ENCODE measurements at places on chromosomes 5 and 9.

DNA sequence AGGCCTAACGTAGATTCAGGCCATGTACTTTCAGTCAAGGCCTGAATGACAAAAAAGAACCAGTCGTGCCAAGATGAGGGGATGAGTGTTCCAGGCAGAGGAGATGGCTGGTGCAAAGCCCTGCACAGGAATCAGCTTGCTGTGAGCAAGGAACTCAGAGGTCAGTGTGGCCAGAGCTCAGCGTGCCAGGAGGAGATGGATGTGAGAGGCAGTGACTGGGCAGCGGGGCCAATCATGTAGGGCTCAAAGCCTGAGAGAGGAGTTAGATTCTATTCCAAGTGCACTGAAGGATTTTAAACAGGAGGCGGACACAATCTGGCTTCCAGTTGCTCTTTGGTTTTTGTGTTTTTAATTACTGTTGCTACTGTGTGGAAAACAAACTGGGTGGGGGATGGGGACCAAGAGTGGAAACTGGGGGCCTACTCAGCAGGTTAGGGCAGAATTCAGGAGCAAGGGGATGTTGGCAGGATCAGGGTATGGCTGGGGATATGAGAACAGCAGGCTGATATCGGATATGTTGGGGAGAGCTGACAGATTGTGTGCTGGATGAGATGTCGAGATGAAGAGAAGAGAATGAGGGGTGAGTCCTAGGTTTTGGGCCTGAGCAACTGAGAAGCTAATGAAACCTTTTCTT lies 64.3 kb downstream of the ANGPTL2 start:
- DNase-seq, result no peak

DNA sequence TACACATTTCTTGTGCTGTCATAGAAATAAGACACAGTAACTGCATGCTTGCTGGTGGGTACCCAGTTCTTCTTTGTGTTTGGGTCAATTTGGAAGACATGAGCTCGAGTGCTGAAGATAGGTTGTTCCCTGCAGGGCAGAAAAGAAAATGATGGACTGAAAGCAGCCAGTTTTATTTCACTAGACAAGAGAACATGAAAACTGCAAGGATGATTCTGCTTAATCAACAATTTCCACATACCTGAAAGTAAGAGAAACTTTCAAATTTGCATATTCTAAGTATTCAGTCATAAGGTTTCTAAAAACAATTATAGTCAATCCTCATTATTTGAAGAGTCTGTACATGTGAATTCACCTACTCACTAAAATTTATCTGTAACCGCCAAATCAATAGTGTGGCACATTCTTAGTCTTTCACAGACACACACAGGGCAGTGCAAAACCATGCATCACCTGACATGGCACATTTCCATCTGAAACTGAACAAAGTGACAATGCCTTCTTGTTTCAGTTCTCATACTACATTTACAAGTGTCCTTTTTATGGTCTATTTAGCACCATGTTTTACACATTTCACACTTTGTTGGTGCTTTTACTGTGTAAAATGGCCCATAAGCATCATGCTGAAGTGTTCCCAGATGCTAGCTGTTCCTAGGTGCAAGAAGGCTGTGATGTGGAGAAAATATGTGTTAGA lies 56.9 kb downstream of the HOMER1 start:
- DNase-seq, result no peak

- no peak for DNase-seq
Observed at GRCh38 chr5:149517461-149518122, 33.6 kb downstream of the CSNK1A1 start.

DNA sequence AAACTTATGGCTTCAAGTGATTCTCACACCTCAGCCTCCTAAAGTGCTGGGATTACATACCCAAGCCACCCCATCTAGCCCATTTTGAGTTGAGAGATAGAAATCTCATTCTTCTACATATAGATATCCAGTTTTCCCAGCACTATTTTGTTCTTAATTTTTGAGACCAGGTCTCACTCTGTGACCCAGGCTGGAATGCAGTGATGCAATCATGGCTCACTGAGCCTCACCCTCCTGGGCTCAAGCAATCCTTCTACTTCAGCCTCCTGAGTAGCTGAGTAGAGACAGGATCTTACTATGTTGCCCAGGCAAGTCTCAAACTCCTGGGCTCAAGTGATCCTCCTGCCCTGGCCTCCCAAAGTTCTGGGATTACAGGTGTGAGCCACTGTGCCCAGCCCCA lies 60.9 kb upstream of the CTNNA1 start:
- no peak for DNase-seq

DNA sequence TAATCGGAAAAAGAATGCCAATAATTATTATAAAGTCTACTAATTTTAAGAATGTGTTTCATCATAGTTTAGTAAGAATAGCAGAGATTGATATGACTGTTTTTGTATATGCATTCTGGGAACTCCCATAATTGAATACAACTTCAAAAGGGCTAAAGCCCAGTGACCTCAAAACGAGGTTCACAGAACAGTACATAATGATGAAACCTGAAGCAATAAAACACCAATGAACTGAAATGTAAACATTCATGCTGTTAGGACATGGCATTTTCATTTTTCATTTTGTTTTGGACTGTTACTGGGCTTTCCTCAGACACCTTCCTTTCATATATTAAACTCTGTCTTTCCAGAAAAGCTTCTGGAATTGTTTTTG lies 684 bp upstream of the JMY start:
- DNase-seq, result no peak

- no peak for DNase-seq
Observed at GRCh38 chr5:39191216-39191615, 28.1 kb downstream of the FYB1 start.

- DNase-seq, result peak; percentile 55
Observed at GRCh38 chr9:133711428-133712220, 26.5 kb downstream of the SARDH start.

- no peak for DNase-seq
Observed at GRCh38 chr9:98220911-98221310, 28.5 kb upstream of the CORO2A start.

DNA sequence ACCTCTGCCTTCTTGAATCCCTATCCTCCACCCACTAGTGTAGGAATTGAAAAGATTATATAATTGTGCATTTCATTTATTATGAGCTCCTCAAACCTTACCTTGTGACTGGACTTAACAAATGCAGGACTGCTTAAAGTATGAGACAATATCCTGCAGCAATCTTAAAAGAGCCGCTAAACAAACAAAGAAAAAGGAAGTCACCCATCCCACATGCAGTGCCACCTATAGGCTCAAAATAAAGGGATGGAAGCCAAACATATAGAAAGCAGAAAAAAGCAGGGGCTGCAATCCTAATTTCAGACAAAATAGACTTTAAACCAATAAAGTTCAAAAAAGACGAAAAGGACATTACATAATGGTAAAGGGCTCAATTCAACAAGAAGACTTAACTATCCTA lies 8.7 kb downstream of the PCAT7 start:
- no peak for DNase-seq

- no peak for DNase-seq
Observed at GRCh38 chr9:122131401-122132001, 28.1 kb downstream of the NDUFA8 start.

DNA sequence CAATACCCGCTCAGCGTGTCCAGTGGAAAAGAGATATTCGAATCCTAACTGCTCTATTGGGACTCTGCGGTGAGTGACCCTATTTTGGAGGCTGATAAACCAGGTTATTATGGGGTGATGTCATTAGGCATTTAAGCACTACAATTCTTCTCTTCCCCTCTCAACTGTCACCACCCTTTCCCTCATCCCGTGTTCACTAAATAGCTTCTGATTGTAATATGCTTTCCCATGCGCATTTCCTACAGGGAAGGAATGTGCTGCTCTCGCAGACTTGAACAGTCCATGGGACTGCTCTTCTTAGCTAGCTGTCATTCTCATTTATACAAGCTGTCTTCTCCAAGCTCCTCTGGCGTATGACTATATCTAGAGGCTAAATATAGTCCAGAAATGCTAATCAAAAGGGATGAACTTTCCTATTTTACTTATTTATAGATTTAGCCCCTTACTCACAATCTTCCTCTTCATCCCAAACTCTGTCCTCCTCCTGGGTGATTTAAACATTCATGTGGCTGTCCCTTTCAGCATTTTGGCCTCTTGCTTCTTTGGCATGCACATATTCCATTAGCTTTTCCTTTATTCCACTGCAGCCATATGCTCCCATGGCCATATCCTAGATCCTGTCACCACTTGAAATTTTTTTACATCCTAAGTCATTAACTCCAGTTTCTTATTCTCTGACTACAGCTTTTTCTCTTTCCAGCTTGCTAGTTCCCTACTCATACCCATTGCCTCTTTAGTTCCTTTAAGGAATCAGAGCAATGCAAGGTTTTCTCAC lies 39.6 kb upstream of the CSNK1G3 start:
- DNase-seq, result no peak

DNA sequence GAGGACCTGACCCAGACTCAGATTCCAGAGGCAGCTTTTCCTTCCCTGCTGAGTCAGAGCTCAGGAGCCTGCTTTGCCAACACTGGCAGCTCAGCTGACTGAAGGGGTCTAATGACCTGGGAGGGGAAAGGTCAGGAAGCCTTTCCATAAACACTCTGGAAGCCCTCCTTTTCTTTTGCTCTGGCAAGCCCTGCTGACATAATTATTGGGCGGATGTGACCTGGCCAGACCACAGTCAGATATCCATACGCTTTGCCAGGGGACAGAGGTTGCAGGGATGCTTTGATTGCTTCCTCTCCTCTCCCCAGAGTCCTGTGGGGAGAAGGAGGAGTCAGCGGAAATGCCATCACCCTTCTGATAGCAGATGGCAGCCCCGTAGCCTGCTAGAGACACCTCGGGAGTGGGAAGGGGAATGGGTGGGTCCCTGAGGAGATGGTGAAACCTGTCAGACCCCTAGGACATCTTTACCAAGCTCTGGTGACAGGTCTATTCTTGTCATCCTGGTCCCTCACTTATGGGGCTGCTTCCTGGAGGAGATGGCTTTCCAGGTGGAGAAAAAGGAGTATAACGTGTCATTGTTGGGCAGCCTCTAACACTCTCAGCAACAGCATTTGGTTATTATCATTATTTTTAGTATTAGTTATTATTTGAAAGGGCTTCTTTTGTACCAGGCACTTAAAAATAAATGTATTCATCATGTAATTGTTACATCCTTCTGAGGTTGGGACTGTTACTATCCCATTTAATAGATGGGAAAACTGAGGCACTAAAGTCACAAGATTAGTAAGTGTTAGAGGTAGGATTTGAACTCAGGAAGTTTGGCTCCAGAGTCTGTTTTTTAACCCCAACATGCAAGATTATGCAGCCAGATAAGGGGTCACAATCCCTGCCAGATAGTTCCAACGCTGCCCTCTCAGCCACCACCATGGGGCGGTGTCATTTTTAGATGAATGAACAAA lies 11.6 kb downstream of the COL27A1 start:
- no peak for DNase-seq

GRCh38 chr5:136425921-136426320 lies 60.6 kb upstream of the TRPC7 start:
- no peak for DNase-seq

- no peak for DNase-seq
Observed at GRCh38 chr9:130447193-130447816, 2.5 kb downstream of the ASS1 start.

DNA sequence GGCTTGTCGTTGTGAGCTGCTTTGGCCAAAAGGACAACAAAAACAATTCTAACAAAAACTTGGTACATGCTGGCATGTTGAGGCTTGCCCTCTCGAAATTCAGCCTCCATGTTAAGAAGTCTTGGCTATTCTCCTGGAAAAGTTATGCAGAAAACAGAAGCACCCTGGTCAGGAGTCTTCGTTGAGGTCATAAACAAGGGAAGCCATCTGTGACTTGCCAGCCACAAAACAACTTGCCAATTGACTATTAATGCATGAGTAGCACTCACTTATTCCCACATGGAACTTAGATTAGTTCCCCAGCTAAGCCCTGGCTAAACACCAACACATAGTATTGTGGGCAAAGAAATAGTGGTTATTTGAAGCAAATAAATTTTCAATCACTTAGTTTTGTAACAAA lies 521.0 kb upstream of the CHD1 start:
- no peak for DNase-seq

DNA sequence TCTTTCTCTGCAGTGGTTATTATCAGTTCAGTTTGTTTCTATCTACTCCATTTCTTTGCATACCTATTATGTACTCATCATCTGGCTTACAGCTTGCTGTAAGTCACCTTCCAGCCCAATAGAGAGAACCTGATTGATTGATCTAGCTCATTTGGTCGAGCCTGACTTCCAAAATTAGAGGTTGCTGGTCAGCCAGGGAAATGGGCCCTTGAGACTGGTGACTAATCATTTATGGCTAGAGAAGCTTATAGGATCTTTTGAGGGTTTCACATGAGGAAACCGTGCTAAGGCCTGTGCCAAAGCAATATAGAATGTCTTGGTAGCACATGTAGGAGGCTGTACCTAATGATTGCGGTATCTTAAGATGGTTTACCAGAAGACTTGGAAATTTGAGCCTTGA lies 5.8 kb downstream of the SREK1 start:
- no peak for DNase-seq

- no peak for DNase-seq
Observed at GRCh38 chr9:36382484-36382883, 17.6 kb downstream of the RNF38 start.

DNA sequence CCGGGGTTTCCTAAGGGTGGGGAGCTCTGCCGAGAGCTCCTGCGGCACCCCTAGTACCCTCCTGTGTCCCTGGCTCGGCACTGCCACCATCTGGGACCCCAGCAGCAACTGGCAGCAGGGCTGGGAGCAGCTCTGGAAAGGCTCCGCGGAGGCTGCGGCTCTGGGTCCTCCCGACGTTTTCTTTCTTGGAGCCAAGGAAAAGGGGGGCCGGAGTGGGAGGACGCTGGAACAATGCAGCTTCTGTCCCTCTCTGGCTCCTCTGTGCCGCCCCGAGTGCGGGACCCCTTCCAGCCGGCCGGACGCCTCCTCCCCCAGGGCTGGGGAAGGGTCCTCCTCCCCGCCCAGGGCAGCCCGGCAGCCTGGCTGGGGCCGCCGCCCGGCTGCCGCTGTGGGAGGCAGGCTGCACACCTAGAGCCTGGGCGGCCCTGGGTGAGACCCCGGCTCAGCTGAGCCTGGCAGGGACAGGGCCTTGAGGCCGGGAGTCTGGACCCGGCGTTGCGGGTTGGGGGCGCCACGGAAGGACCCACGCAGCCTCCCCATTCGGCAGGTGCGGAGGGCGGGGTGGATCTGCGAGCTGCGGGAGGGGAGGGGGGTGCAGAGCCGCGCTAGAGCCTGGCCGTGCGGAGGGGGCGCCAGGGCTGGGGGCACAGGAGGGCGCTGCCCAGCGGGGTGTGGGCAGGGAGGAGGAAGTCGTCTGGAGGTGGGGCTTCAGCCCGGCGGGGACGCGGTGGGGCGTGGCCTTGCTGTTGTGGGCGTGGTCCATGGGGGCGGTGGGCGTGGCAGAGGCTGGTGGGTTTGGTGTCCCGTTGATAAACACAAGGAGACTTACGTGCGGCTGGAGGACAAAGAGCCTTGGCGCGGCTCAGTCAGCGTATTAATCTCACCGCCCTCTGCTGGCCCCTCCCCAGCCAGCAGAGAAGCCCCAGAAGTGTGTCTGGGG lies 15.1 kb downstream of the GPSM1 start:
- DNase-seq, result peak; percentile 69
